ENCODE measurements at places on chromosomes 12 and 14.

DNA sequence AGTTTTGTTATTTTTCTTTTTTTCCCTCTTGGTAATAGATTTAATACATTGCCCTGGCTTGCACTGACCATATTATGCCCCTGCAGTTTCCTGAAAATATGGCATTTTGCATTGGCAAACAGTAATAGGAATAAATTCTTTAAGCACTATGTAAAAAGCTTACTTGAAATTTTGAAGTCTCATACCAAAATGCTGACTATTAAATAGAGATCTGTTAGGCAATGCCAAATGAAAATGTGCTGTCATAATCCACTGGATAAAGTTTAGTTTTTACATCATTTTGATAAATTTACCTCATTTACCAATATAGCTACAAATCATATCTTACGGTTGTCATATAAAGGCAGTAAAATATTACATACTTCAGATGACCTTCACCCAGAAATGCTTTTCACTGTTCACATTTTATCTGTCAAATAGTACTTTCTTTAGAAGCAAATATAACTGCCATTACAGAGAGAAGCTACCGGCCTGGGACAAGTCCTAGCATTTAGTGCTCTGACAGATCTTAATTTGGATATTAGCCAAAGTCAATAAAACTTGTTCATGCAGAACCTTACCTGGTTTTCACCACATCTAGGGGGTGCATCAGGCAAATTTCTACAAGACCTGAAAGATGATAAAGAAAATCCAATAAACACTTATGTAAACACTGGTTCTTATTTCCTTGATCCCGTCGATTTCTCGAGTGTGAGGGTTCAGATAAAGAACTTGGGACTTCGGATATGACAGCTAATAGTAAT lies 212.9 kb downstream of the PAX9 start:
- DNase-seq, result no peak

GRCh38 chr14:35335388-35336092 lies 43.4 kb downstream of the PSMA6 start:
- DNase-seq, result no peak

- DNase-seq, result no peak
Observed at GRCh38 chr14:85529803-85530574, at the start of gene FLRT2. FLRT2 (plus strand) TSS chr14:85530144; CDS start chr14:85621515, 91,371 bp downstream.

DNA sequence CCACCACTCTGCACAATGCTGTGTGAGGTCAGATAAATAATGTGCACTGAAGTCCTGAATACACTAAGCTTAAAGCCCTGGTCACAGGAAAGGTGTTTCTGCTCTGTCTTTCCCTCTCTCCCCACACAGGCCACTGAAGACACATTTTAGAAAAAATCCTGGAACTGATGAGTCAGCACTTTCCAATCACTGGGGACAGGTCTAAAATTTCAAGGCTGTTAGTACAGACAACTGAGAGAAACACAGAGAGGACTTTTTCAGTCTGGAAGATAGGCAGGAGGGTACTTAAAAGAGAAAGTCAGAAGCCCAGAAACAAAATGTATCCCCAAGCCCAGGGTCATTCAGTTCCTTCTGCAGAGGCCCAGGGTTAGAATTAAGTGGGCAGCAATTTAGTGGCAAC lies 333.9 kb upstream of the CCDC196 start:
- no peak for DNase-seq

DNA sequence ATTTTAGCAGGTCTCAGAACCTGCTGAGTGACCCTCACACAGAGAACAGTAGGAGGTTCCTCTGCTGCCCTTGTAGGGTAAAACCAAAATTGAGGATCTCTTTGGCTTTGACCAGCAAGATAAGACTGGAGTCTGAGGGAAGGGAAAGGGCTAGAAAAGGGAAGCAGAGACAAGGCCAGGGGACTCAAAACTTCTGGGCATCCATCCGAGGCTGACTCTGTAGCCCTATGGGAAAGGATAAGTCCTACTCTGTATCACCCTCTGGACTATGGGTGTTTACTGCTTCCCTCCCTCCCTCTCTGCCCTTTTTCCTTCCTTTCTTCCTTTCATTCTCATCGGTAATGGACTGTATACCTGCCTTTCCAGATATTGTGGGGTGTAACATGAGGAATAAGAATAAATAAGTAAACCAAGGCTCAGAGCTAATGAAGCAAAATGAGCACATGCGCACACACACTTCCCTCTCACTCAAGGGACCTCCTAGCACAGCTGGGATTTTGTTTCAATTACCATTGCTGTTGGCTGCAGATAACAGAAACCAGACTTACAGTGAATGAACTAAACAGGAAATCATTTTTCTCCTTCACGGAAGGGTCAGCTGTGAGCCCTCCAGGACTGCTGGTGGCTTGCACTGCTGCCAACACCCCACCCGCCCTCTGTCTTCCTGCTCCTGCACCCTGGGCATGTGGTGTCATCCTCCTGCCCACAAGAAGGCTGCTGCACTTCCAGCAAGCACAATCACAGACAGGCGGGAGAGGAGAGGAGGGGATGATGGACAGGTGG lies 404.4 kb upstream of the CCDC196 start:
- no peak for DNase-seq

GRCh38 chr12:131226345-131227265 lies 272.9 kb downstream of the ADGRD1 start:
- no peak for DNase-seq

- no peak for DNase-seq
Observed at GRCh38 chr14:89417091-89417464, at the start of gene FOXN3. FOXN3 (minus strand) TSS chr14:89417233; CDS start chr14:89412476, 4,757 bp downstream.

All from vagina (tissue), 2 donors.